ENCODE measurements at places on chromosomes 16 and 17. TPM values are rescaled to one million over a fixed set of nuclear protein-coding genes. Genes with fewer than 3 reads are reported as not detected.

GRCh38 chr17:63450551-63450950, 4.4 kb upstream of the CYB561 start:
- no peak for DNase-seq

- peak; percentile 13 for DNase-seq
These were observed 35.8 kb upstream of the SNN start for GRCh38 chr16:11632455-11632939.

DNA sequence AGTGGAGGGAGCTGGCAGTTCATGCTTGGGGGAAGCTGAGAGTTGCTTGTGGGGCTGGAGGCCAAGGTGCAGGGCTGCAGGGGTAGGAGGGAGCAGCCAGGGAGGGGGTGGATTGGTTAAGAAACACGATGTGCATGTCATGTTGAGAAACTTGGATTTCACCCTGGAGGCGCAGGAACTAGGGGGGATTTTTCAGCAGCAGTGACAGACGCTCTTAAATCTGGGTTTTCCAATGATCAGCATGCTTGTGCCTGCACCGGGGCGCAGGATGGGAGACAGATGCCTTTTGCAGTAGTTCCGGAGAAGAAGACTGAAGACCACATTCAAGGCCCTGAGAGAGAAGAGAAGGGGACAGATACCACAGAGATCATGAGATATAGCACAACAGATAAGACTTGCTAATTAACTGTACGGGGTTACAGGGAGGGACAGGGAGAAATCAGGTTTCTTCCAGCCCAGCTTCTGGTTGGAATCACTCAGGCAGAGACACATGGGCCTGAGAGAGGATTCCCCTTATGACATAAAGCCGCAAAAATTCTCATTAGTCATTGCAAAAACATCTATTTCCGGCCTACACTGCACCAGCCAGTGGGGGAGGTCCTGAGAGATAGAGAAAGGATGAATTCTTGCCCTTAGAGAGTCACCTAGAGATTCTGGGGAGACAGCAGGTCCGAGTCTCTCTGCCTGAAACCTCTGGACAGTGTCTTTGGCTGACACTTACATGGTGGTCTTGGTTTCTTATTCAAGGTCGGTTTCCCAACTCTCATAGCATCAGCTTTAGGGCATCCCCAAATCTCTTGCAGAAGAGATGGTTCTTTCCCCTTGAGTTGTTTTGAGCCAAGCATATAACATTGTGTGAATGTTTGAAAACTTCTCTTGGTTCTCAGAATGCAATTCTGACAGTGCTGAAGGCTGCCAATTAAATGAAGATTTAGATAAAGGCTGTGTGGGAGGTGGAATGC, 27.1 kb downstream of the CDH13 start:
- peak; percentile 92 for DNase-seq

- no peak for DNase-seq
These were observed 102.1 kb downstream of the PLCG2 start for GRCh38 chr16:81881228-81881627.

GRCh38 chr17:12547831-12548230, 117.9 kb upstream of the MYOCD start:
- DNase-seq: no peak

DNA sequence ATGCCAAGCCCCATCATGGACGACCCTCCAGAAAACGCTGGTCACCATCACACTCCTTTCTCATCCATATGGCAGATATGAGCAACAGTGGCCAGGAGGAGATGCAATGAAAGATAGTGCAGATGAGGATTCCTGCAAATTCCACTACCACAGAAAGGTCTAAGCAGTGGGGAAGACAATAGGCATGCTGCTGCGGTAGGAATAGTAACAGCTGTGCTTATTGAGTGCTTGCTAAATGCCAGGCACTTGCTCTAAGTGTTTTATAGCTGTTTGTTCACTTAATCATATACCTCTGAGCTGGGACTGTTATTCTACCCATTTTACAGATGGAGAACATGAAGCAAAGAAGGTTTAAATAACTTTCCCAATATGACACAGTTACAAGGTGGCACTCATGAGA, 46.6 kb upstream of the AKAP1 start:
- no peak for DNase-seq

The ATP6V0C gene
- total RNA-seq: 31.9 TPM

DNA sequence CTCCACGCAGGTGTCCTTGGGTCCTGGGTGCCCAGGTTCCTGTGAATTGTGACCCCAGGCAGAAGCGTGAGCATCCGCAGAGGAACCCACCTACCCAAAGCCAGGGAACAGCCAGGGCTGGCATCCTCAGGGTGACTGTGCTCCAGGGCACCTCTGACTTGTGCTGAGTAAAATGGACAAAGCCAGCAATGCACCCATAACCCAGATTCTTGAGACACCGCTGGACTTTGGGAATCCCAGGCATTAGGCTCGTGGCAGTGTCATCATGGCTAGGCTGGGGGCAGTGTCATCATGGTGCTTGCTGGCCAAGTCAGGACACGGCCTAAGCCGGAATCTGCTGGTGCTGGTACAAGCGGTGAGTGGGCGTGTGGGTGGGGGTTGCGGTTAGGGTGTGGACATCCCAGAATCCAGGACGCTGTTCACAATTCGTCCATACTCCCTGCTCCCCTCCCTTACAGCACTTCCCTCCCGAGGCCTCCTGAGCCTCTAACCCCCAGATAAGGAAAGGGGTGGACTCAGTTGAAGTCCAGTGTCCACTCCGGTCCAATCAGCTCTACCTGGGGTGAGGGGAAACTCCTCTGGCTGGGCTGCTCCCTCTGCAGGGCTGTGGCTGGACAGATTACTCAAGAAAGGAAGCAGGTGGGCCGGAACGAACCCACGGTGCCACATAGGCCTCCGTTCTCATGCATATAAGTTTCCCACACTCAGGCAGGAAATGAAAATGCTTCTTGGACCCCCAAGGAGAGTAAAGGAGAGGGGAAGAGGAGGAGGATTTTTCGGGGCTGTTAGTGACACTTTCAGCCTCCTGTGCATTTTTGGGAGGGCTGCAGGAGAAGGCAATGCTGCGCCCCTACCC, 138.9 kb downstream of the SEC14L1 start:
- DNase-seq: no peak

The LYRM9 gene
- 8.0 TPM for total RNA-seq

The SLC2A4 gene
- total RNA-seq: 0.11 TPM

- DNase-seq: no peak
These were observed 2.1 kb upstream of the GPRC5C start for GRCh38 chr17:74429604-74430384.

The SPAG5 gene
- total RNA-seq: 106 TPM

- no peak for DNase-seq
These were observed 59.7 kb downstream of the VMP1 start for GRCh38 chr17:59767176-59767575.

The TNFRSF12A gene
- total RNA-seq: 574 TPM

The SPATA22 gene
- total RNA-seq: not detected

DNA sequence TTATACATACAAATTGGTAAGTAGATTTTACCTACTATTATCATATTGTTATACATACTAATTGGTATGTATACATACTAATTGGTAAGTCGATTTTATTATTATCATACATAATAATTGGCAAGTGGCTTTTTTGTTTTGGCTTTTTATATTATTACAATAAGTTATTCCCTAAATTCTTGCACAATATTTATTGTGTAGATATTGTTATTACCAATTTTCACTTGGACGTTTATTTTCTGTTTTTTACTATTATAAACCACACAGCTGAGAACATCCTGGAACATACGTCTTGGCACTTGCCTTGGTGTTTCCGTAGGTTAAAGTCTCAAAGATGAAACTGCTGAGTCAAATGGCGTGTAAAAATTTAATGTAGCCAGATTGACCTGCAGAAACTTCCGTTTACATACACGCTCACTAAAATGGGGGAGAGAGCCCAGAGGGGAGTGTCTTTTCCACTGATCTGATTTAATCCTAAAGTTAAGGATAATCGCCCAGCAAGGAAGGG, 18.9 kb downstream of the GNGT2 start:
- DNase-seq: no peak

GRCh38 chr17:8632061-8632460, 1.5 kb upstream of the MYH10 start:
- no peak for DNase-seq
